ENCODE measurements at places on chromosomes 13 and 19.

- DNase-seq: no peak
Measured at GRCh38 chr13:75485286-75486062, 3.5 kb upstream of the TBC1D4 start.

DNA sequence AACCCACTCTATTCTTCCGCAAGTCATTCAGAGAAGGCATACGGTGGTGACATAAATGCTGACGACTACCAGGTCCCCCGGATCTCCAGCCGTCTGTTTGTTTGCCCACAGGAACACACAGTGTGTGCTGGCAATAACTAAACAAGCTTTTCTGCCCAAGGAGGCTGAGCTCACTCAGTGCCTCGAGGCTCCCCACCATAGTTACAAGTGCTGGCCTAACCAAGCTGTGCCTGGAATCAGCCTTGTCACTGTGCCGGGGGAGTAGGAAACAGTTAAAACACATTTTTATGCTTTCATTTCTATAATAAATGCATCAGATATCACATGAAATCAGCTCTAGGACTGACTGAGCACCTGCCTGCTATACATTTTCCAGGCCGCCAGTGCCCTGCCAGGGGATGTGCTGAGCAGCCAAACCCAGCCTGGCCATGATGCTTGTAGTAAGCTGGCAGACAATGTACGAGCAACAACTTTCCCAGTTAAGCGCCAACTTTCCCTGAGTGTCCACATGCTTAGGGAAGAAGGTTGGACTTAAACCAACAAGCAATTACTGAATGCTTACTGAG is 28.1 kb downstream of the BRD4 start:
- DNase-seq: no peak

- DNase-seq: no peak
Measured at GRCh38 chr13:114166381-114167131, 12.5 kb upstream of the CFAP97D2 start.

DNA sequence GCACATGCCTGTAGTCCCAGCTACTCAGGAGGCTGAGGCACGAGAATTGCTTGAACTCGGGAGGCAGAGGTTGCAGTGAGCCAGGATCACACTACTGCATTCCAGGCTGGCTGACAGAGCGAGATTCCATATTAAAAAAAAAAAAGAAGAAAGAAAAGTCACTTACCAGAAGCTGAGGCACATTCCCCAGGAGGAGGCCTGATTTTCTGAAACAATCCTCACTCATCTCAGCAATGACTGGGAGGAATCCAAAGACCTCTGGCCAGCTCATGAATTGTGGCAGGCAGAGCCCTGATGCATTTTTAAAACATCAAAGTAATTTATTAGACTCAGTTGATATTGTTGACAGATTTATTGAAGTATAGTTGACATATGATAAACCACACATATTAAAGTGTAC is 206.3 kb downstream of the FOXO1 start:
- no peak for DNase-seq

DNA sequence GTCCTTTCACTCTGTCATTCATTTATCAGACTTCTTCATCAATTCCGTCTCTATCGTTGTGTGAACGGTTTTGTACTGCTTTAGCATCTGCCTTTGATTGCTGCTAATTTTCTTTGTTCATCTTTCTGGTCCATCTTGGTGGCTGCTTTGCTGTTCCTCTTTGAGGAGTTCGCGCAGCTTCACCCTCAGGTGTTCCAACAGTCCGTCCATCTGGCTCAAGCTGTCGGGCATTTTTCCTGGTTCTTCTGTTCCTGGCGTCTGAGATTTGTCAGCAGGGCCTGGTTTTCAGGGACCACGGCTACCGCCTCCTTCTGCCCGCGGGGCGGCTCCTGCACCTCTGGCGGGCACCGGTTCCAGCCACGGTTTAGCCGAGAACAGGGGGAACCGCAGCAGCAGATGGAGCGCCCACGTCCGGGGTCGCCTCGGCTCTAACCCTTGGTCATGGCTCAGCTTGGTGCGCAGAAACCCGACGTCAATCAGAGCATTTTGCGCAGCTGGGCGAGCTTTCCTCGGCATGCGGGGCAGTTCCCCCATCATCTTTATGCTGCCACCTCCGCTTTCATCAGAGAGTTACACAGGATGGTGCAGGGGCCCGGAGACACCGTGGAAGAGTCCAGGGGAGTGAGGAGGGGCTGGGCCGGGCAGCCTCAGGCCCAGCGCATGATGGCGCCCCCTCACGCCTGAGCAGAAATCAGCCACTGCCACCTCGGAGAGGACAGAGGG is 89.5 kb downstream of the ZNF100 start:
- peak; percentile 31 for DNase-seq

- DNase-seq: peak; percentile 91
Measured at GRCh38 chr19:7944177-7944761, 803 bp upstream of the TIMM44 start.

DNA sequence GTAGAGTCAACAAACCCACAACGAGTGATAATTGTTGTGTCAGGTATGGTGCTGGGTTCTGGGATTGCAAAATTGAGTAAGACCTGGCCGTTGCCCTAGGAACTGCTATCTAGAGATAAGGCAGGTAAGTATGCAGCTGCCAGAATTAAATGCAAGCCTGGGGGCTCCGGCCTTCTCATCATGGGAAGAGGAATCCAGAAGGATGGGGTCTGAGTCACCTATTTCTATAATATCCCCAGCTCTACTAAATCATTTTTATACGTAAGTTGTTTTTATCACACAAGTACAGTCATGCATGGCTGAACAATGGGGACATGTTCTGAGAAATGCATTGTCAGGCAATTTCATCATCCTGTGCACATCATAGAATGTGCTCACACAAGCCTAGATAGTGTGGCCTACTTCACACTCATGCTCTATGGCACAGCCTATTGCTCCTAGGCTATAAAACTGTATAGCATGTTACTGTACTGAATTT is 203.0 kb downstream of the KLF5 start:
- no peak for DNase-seq

Measured in CD4-positive, alpha-beta T cell treated with Interleukin-6 for 4 hours (primary cell).